ENCODE measurements at places on chromosomes 3 and 15.

DNA sequence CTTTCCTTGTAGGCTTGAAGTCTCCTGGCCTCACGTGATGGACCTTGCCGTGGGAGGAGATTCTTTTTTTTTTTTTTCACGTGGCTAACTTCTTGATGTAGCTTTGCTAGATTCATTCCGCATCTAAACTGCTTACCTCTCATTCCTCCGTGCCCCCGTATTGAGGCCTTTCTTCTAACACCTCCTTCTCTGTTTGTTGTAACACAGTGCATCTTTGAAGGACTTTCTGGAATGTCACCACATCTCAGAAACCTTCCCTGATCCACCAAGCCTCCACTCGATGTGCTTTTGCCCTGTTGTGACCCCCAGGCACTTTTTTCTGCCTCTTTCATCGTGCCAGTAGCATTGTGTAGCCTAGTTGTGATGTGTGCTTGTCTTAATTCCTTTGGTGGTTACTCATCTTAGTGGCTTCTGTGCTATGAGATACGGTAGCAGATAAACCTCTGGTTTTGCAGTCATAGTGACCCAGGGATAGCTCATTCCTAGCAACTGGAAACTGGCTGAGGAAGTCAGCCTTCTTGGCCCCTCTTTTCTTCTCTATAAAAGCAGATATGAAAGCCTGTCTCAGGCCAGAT is 1.6 kb upstream of the BNC1 start:
- DNase-seq = no peak

- DNase-seq = no peak
Measured at GRCh38 chr3:160768918-160769317, 12.9 kb downstream of the PPM1L start.

DNA sequence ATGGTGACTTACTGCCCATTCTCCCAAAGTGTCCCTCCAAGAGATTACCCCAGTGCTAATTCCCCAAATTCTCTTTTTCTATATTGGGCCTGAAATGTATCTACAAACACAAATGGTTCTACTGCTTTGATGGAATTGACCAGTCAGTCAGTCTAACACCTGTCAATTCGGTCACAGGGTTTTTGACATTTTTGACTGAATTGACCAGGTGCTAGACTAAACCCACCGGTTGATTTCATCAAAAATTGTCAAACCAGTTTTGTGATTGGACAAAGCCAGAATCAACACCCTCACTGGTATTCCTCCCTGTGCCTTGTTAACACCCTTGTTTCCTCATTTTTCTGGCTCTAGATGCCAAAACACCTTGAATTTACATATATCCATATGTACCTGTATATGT is 398.4 kb upstream of the NR2F2 start:
- no peak for DNase-seq

DNA sequence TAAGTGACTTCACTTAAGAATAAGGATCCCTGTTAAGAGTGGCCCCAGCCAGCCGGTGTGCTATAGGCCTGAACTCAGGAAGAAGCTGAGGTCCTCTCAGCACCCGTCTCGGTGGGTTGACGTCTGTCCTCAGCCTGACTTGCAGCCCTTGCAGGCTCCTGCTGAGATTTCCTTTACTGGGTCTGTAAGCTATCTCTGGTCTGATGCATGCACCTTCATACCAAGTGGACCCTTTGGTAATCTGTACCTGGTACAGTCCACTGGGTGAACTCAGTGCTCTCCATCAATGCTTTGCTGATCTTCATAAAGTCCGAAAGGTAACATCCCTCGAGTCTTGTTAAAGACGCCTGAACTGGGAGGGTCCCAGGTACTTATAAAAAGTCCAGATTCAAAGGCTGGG is 212.0 kb upstream of the PPP2R3A start:
- no peak for DNase-seq

DNA sequence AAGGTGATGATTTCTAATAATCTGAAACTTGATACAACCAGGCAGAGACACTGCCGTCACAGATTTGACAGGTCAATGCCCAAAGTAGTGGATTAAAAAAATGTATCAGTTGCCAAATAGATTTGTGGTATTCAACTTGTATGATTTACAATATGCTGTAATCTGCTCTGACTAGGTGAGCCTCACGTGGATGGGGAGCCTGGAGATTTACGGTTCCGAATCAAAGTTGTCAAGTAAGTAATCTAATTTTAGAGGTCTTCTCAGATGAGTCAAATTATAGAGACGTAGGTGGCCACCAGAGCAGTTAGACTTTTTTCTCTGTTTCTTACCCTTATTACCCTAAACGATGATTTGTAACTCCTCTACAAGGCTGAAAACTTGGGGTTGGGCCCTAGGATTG is 12.0 kb downstream of the DNAJB11 start:
- DNase-seq = no peak

GRCh38 chr15:53917109-53917508 is 61.1 kb upstream of the UNC13C start:
- DNase-seq = no peak

- DNase-seq = no peak
Measured at GRCh38 chr3:144466540-144466939, 494.9 kb downstream of the DIPK2A start.

GRCh38 chr3:39499651-39500273 is 32.3 kb downstream of the MOBP start:
- DNase-seq = no peak

- DNase-seq = no peak
Measured at GRCh38 chr3:29408676-29409075, 127.8 kb downstream of the RBMS3 start.

GRCh38 chr3:42562047-42562907 is 19.5 kb downstream of the SEC22C start:
- no peak for DNase-seq

- no peak for DNase-seq
Measured at GRCh38 chr3:69143612-69144011, 21.2 kb upstream of the LMOD3 start.

- DNase-seq = no peak
Measured at GRCh38 chr3:153577059-153577736, 415.2 kb downstream of the RAP2B start.

GRCh38 chr15:64430000-64430735 is 30.2 kb upstream of the ZNF609 start:
- DNase-seq = peak; percentile 68

DNA sequence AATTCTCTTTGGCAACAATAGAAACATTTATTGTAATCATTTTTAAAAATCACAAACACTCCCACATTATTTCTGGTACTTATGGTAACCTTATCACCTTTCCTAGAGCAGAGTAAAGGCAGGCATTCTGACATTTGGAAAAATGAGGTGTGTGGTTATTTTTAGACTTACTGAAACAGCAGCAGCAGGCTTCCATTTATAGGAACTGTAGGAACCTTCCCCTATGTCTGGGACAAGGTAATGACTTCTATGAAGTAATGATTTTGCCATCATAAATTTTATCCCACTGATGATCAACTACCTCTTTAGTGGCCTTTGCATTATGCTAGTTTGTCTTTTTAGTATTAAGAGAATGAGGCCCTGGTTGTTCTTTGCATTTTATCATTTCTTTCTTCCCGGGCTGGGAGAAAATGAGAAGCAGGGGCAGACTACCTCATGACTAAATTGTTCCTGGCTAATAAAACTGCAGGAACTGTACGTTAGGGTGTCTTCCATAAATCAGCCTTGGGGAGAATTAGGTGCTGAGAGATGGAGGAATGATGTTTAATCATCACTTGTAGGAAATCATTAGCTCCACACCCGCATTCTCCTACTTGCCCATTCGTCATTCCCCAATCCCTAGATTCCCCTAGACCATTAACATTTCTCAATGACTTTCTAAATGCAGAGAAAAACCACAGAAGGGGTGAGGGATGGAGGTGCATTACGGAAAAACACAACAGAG is 680.3 kb downstream of the AGBL1 start:
- DNase-seq = no peak

DNA sequence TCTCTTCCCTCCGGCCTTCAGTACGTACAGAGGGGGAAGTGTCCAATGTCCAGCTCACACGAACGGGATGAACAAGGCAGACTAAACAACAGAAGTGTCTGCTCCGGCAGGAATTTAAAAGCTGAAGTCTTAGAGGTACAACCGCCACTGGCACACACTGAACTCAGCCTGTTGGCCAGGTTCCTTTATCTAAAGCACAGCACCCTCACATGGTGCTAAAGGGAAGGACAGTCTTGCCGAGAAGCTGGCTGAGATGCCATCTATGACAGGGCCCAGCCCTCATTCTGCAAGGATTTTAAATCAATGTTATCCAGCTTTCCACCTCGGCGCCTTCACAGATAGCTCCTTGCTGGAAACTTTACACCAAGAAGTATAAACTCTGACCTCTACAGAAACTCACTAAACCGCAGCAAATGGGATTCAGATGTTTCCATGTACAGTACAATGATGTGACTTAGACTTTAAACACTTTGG is 2.8 kb downstream of the ADAMTS17 start:
- peak; percentile 76 for DNase-seq

DNA sequence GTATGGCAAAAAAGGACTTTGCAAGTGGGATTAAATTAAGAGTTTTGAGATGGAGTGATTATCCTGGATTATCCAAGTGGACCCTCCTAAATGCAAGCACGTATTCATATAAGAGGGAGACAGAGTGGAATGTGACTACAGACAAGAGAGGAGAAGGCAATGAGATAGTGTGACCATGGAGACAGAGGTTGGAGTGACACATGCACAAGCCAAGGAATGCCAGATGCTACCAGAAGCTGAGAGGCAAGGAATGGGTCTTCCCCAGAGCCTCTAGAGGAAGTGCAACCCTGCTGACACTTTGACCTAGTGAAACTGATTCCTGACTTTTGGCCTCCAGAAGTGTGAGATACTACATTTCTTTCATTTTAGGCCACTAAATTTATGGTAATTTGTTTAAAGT is 117.2 kb downstream of the UACA start:
- no peak for DNase-seq

GRCh38 chr3:106025151-106025722 is 156.4 kb upstream of the CBLB start:
- DNase-seq = no peak

GRCh38 chr15:69161079-69161877 is 843 bp downstream of the GLCE start:
- peak; percentile 13 for DNase-seq

GRCh38 chr15:44186705-44187104 is 8.4 kb downstream of the FRMD5 start:
- DNase-seq = no peak

GRCh38 chr3:154469585-154469984 is 39.6 kb upstream of the GPR149 start:
- DNase-seq = no peak

DNA sequence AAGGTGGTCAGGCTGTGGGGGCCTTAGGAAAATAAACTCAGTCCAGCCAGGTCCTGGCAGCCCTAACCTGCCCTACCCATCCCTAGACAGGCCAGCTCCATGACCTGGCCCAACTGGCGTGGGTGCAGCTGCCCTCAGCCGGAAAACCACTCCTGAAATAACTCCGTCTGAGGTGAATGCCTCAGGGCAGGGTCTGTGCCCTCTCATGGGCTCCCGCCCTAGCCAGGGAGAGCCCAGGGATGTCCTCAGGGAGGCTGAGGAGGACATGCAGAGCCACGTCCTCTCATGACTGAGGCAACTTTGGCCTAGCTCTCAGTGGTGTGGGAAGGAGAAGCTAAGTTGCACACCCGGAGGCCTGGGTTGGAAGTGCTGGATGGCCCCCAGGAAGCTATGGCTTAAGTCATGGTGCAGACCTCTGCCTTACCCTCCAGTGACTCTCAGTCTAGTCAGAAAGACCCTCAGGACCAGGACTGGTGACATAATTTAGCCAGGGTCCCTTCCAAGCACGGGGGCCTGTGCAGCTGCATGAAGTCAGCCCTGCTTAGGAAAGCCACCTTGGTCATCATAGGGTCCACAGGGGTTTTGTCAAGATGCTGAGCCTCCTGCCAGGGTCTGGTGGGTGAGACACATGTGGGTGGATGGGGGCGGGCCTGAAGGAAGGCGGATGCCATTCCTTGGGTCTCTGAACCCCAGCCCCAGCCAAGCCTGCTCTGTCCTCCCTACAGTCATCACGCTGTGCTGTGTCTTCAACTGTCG is 7.4 kb downstream of the TMIE start:
- no peak for DNase-seq

DNA sequence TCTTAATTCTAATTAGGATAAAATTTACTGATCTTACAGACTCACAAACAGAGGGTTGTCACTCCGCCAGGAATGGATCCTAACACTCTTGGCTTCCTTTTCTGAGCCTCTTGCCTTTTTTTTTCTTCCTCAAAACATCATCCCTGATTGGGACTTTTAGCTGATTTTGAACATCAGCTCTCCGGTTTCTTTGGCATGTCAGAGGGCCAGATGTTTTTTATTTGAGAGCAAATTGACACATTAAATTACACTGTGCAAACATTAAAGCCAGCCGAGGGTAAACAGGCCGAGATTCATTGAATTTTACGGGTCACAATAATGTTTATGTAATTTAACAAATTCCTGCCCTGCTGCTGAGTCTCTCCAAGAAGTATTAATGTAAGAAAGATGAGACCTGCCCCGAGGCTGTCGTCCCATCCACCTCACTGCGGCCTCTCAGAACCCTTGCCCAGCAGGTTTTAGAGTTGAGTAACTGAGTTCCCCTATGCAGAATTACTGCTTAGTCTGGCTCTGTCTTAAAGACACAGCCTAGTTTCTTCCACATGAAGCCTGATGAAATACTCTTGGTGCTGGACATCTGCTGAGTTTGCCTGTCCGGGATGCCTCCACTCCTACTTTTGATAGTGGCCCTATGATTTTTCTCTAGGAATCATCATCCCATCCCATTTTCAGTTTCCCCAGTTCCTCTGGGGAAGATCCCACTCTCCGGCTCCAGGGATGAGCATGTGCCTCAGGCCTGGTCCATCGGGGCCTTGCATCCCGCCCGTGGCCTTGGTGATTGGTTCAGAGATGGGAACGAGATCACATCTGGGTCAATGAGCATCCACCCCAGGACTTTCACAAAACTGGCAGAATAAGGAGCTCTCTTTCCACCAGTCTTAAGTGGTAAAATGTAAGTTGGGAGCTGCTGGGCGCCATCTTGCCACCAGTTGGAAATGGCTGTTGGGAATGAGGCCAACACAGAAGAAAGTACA is 226.6 kb upstream of the TLE3 start:
- DNase-seq = no peak

DNA sequence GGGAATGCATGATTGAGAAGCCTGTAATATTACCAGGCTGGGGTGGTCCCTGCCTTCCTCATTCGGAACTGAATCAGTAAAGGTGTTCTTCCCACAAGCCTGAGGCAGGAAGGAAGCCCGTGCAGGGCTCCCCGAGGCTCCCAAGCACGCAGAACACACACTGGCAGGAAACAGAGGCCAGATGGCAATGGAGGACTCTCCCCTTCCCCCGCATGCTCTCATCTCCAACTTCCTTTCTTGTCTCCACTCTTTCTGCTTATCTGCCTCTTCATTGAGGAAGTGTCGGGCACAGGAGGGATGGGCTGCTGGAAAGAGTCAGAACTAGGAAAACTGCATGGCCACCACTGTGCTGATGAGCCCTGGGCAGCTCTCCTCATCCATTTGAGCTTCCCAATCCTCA is 123.5 kb downstream of the NUP210 start:
- DNase-seq = no peak
